ENCODE measurements at places on chromosomes 1 and 21.

DNA sequence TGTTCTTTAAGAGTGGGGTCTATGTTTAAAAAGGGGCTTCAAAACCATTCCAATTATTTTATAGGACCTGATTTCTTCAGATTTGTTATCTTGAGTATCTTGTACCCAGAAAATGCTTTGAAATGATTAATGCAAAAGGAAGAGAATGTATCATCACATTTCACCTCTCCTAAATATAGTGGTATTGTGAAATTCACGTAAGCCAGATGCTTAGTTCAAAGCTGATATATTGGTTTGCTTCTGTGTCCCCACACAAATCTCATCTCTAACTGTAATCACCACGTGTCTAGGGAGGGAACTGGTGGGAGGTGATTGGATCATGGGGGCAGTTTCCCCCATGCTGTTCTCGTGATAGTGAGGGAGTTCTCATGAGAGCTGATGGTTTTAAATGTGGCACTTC is 8.5 kb downstream of the SOAT1 start:
- no peak for DNase-seq

- no peak for DNase-seq
Measured at GRCh38 chr1:39295901-39296300, 91.4 kb downstream of the MACF1 start.

- no peak for DNase-seq
Measured at GRCh38 chr1:161733526-161733925, 12.2 kb downstream of the FCRLB start.

DNA sequence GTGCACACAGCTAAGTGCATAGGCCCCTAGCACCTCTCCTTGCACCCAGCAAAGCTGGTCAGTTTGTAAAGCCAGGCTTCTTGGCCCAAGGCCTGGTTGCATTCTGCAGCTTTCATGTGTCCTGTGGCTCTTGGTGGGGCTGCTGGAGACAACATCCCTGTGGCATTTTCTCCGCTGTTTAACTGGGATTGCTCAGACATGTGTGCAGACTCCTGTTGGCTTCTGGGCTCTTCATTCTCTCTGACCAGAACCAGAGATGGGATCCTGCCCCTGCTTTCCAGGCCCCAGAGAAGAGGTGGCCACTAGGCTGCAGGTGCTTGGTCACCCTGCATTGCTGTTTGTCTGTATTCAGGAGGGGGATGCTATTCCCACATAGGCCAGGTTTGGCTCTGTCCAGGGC is 50.8 kb downstream of the FAM78B start:
- no peak for DNase-seq

DNA sequence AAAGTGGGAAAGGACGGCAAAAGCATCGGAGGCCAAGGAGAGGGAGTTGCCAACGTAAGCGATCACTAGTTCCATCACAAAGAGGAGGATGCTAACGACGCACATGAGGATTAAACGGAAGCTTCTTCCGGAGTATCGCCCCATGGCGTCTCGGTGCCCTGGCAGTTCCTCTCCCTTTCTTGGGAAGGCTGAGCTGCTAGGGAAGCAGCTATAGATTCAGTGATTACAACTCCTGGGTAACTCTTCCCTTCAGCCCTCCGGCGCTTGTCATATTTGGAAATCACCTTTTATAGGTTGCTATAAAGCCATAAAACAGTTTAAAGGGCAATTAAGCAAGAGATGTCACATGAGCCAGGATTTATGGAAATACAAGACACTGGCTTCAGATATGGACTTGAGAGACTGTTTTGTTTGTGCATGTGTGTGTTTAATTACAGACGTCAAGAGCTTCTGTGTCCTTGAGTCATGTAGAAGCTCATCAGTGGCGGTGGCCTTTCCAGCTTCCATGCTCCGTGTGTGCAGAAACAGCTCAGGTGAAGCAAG is 30.6 kb upstream of the SLC30A10 start:
- DNase-seq, result peak; percentile 90

Measured in large intestine (tissue), 12 donors.